Femur (tissue), 1 donor: ENCODE measurements at places on chromosomes 11 and 22.

GRCh38 chr11:26944866-26945664 is 48.8 kb upstream of the FIBIN start:
- DNase-seq = no peak

DNA sequence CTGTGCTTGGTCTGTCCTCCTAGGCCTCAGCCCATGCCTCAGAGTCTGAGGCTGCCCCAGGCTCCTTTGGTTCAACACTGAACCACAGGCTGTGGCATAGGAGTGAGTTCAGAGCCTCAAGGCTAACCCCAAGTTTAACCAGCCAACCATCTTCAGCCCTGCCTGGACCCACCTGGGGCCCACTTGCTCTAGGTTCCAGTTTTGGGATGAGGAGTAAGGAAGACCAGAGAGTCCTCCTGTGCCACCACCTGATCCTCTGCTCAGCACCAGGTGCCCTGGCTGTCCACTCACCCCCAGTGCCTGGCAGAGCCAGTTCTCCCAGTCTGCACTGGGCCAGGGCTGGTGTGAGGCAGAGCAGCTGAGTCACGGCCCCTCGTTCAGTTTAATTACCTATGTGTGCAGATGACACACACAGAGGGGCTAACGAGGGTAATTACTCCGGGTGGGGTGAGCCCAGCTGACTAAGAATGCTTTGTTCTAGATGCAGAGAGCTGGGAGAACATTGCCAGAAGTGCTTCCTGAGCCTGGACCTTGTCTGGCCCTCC is 12.0 kb upstream of the TMPRSS13 start:
- no peak for DNase-seq

- peak; percentile 54 for DNase-seq
These were observed 14.4 kb downstream of the BCL9L start for GRCh38 chr11:118911113-118911879.

GRCh38 chr11:76656050-76656531 is 14.5 kb downstream of the LRRC32 start:
- DNase-seq = peak; percentile 26

DNA sequence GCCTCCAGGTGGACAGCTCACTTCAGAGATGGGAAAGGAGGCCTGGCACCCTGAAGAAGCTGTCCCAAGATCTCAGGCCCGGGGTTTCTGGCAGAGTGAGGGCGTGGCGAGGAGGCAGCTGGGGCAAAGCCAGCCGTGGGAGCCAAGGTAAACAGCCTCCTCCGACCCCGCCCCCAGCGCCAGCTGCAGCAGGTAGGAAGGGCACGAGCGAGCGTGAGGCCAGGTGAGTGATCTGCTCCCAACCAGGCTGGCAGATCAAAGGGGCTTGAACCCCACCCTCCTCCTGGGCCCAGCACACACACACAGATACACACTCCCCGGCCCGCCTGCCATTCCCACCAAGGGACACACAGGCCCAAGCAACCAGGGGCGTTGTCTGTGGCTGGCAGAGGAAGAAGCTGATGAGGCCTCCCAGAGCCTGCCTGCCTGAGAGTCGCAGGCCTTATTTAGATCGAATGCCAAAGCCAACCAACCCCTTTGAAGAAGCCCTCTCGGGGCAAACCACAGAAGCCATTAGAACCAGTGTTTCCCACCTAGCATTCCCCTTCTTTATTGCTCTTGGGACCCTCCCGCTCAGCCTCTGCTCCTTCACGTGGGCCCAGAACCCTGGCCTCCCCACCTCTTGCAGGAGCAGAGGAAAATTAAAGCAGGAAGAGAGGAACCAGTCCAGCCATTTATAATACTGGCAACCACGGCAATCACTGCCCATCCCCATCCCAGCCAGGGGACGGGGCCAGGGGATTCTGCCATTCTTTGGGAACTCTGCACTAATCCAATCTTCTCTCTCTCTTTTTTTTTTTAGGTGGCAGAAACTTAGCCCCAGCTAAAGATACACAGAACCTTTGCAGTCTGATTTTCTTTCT is 5.0 kb downstream of the PDGFB start:
- DNase-seq = no peak

DNA sequence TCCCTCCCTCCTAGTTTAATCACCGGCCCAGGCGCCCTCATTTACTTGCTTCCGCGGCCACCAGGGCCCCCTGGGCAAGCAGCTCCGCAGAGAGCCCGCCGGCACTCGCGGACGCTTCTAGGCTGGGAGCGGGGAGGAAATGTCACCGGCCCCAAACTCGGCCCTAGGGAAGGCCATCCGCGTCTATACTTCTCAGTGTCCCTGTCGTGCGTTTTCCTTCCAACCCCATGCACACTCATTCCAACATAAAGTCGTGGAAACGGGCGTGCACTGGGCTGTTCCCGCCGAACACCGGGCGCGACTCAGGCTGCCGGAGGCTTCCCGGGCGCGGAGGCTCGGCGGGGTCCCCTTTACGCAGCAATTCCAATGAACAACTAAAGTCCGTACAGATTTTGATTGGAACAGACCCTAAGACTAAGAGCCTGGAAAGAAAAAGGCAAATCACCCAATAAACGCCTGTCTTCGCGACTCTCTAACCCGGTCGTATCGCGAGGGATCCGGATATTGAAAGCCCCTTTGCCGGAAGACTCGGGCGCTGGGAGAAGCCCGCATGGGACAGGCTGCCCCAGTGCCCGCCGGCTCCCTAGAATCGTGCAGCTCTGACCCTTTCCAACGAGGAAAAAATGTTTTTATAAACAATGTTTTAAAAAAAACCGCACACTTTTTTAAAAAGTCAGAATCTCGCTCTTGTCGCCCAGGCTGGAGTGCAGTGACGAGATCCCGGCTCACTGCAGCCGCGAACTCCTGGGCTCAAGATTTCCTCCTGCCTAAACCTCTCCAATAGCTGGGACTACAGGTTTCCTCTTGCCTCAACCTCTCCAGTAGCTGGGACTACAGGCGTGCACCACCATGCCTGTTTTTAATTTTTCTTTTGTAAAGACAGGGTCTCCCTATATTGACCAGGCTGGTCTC is 1.3 kb upstream of the BARX2 start:
- DNase-seq = no peak

- DNase-seq = no peak
These were observed 178.8 kb downstream of the IGLL1 start for GRCh38 chr22:23401111-23401909.

DNA sequence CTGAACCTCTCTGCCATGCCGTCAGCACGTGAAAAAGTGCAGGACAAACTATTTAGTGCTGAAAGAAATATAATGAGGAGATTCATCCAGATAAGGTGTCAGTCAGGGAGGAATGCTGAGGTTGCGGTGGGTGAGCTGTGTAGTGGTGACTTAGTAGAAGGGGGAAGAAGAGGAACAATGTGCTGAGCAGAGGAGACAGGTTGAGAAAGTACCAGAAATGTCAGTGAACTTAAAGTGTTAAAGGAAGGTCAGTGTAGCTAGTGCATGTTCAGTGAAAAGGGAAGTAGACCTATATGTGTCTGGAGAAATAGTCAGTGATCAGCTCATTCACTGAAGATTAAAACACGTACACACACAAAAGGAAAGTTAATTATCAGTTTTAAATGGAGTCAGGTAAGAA is 237.6 kb upstream of the CCDC179 start:
- DNase-seq = no peak
